ENCODE measurements at places on chromosomes 2 and 18.

- no peak for DNase-seq
Observed at GRCh38 chr2:209696836-209697711, 74.6 kb upstream of the UNC80 start.

DNA sequence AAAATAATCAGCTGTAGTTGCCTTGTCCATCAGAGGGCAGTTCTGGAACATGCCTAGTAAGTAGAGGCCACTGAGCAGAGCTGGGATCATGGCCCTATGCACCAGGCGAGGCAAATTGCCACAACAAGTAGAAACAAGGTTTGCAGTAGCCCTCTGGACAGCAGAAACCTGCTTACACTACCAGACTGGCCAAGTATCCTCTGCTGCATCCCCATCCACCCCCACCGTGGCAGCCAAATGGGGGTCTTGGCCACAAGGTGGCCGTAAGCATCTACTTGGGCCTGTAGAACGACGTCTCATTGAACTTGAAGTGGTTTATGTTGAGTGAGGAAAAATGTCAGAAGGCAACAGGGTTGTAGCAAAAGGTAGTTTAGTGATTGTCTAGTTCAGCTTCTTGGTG is 241.2 kb downstream of the ALPK2 start:
- no peak for DNase-seq

DNA sequence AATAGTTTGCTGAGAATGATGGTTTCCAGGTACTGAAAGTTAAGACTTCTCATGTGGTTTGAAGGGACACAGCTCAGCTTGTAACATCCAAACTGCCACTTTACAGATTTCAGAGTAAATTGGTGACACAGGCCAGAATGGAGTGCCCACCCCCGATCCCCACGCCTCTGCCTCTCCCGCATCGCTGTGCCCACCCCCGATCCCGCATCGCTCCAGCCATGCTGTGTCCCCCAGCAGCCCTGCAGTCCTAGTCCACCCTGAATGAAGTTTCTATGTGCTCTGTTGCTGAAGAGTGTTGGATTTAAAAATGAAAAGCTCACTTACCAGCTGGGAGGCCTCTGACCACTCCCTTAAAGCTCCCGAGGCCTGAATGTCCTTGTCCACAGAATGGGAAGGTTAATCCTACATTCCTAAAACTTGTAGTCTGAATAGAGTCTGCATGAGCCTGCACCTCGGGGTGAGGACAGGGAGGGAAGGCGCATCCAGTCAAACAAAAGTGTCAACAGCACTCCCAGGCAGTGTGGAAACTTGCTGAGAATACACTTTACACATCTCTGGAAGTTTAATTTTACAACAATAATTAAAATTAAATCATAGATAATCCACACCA is 176.4 kb upstream of the ID2 start:
- no peak for DNase-seq

DNA sequence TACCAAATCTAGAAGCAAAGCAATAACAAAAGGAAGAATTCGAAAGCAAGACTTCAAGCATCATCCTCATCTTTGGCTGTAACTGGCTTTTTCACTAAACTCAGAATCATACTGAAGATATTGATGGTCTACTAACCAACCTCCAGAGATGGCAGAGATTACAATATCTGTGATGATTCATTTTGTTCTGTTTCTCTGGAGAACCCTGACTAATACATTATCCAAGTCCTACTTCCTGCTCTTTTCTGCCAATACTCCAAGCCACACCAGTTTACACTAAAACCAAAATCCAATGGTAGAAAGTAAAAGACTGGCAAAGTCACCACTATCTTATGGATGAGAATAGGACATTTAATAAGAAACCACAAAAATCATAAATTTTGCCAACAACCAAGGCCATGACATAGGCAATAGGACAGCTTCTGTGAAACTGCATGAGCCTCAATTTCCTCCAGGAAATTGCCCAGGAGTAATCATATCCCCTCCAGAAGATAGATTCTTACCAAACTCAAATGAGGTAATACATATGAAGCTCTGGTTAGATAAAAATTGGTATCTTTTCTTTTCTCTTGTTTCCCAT is 159.8 kb downstream of the METTL4 start:
- no peak for DNase-seq

DNA sequence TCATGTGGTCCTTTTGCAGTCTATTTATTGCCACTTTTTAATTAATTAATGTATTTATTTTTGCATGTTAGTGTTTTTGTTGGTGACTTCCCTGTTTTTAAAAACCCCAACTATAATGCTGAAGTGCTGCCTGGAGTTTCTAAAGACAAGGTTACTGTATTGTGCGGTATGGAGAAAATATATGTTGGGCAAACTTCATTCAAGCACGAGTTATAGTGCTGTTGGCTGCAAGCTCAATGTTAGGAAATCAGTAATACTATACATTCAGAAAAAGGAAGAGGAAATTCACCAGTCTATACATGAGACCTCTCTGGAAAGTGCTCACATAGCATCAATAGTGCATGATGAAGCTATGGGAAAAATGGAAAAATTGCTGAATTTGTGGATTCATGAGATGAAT is 15.4 kb upstream of the RBMS1 start:
- no peak for DNase-seq

- DNase-seq, result no peak
Observed at GRCh38 chr2:83633423-83633822, 825.7 kb downstream of the SUCLG1 start.

GRCh38 chr2:69012310-69013141 is 453 bp upstream of the ANTXR1 start:
- DNase-seq, result peak; percentile 3

GRCh38 chr2:68519236-68519635 is 51.9 kb downstream of the APLF start:
- DNase-seq, result no peak

Data from GOT3 (cell line).